ENCODE measurements at places on chromosomes 6 and 20. TPM values are rescaled to one million over a fixed set of nuclear protein-coding genes. Genes with fewer than 3 reads are reported as not detected.
A peak's percentile ranks its signal among the peaks of the same experiment; 100 is the strongest.

The CST4 gene
- not detected for total RNA-seq

The IP6K3 gene
- total RNA-seq = not detected

The THBD gene
- not detected for total RNA-seq

- no peak overlapping the region for H3K4me3 ChIP-seq
- H3K27ac ChIP-seq = no peak overlapping the region
- H3K4me1 ChIP-seq = no peaks in the 10 kb centered on the region
- no peak for DNase-seq
Observed at GRCh38 chr20:4465212-4465611, 256.5 kb upstream of the PRND start.

DNA sequence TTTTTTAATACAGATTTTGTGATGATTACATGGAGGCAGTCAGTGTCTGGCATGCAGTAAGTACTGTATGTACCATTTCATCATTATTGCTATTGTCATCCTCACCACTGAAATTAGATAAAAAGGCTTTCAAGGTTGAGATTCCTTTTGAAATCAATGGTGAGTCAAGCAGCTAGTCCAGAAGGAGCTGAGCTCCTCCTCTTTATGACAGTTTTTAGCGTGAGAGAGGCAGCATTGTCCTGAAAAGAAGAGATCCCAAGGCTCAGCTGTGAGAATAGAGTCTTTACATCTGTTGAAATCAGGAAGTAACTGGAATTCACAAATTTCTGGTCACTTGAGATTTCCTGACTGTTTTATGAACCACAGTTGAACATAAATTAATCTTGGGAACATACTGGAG, 161.9 kb downstream of the PAX1 start:
- H3K4me1 ChIP-seq = no peaks in the 10 kb centered on the region
- H3K27ac ChIP-seq = no peak overlapping the region
- DNase-seq = no peak
- H3K36me3 ChIP-seq = no peaks in the 10 kb centered on the region
- no peaks in the 10 kb centered on the region for H3K27me3 ChIP-seq

DNA sequence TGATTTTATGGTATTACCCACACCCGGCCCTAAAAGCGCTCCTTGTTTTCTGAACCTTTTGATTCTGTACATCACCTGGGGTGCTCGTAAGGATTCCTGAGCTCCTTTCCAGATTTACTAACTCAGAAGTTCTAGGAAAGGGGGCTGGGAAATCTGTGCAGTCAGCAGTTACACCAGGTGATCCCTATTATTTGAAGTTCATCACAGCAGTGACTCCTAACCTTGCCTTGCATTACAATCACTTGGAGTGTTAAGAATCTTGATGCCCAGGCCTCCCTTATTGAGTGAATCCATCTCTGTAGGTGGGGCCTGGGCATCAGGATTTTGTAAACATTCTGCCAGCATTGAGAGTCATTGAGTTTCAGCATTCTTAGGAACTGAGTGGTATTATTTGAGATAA, 44.7 kb downstream of the BMP6 start:
- H3K4me3 ChIP-seq = no peak overlapping the region
- H3K36me3 ChIP-seq = no peaks in the 10 kb centered on the region
- H3K27ac ChIP-seq = no peak overlapping the region
- H3K27me3 ChIP-seq = peaks cover 6% of the 10 kb centered on the region
- no peaks in the 10 kb centered on the region for H3K4me1 ChIP-seq

GRCh38 chr6:5423251-5423650, 161.9 kb downstream of the FARS2 start:
- H3K4me3 ChIP-seq = no peak overlapping the region
- no peaks in the 10 kb centered on the region for H3K4me1 ChIP-seq

GRCh38 chr20:58649288-58650180, 1.5 kb upstream of the STX16 start:
- peaks cover 16% of the 10 kb centered on the region for H3K4me1 ChIP-seq
- peaks cover 3% of the 10 kb centered on the region for H3K27me3 ChIP-seq
- H3K27ac ChIP-seq = peak overlapping the region; percentile 90
- H3K36me3 ChIP-seq = peaks cover 14% of the 10 kb centered on the region

- peaks cover 14% of the 10 kb centered on the region for H3K36me3 ChIP-seq
- H3K4me1 ChIP-seq = peaks cover 57% of the 10 kb centered on the region
- H3K27me3 ChIP-seq = no peaks in the 10 kb centered on the region
- H3K4me3 ChIP-seq = peak overlapping the region; percentile 77
Observed at GRCh38 chr6:149028767-149029405, 282.1 kb downstream of the UST start.

DNA sequence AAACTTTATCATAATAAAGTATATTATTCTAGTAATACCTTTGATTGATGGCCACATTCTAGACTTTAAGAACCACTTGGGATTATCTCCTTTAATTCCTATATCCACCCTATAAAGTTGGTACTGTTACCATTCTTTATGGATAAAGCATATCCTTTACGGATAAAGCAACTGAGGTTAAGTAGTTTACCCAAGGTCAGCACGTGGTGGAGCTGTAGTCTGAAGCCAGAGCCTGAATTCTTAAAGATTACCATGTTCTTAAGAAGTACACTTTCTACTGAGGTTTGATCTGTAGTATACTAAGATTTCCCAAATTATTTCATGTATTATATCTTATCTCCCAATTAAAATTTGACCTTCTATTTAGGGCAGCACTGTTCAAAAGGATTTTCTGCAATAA, 3.0 kb upstream of the NCOA7 start:
- no peak overlapping the region for H3K4me3 ChIP-seq
- peaks cover 33% of the 10 kb centered on the region for H3K4me1 ChIP-seq
- DNase-seq = no peak
- no peaks in the 10 kb centered on the region for H3K27me3 ChIP-seq
- H3K36me3 ChIP-seq = peaks cover 15% of the 10 kb centered on the region

DNA sequence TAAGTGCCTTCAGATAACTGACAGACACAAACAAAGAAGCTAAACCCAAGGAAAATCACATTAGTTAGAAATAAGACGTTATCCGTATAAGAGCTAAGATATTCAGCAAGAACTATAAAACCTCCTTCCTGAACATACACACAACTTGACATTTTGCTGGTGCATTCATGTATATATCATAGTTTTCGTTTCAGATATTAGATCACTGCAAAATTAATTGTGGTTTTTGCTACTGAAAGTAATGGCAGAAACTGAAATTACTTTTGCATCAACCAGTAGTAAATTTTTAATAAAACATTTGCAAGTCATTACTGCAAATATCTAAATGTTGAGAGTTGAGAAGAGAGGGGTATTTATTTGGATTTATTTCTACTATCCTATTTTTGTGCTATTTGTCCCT, 26.1 kb upstream of the KCNQ5 start:
- no peak for DNase-seq
- H3K4me3 ChIP-seq = no peak overlapping the region
- H3K4me1 ChIP-seq = no peaks in the 10 kb centered on the region
- no peak overlapping the region for H3K27ac ChIP-seq

- DNase-seq = no peak
- no peak overlapping the region for H3K27ac ChIP-seq
- peaks cover 19% of the 10 kb centered on the region for H3K4me1 ChIP-seq
- no peak overlapping the region for H3K4me3 ChIP-seq
- no peaks in the 10 kb centered on the region for H3K27me3 ChIP-seq
Observed at GRCh38 chr20:50554694-50555579, 44.8 kb downstream of the PTPN1 start.

DNA sequence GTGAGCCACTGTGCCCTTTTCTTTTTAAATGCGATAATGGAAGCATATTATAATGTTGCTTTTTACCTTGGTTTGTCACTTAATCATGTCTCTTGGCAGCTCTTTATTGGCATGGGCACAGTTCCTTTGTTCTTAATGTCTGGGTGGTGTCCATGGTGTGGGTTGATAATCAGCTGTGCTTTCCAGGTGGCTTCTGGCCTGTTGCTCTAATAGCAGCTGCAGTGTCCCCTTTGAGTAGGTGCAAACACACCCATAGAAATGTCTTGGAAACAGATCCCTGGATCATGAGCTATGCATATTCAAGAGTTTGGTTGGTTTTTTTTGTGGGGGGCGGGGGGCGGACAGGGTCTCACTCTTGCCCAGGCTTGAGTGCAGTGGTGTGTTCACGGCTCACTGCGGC, 29.9 kb downstream of the EFCAB8 start:
- no peak overlapping the region for H3K27ac ChIP-seq
- no peaks in the 10 kb centered on the region for H3K36me3 ChIP-seq
- H3K4me1 ChIP-seq = no peaks in the 10 kb centered on the region
- DNase-seq = no peak
- no peaks in the 10 kb centered on the region for H3K27me3 ChIP-seq

Data from activated T-helper 1 cell treated with anti-CD3 and anti-CD28 coated beads, Interleukin-12 subunit alpha, Interleukin-12 subunit beta, Interleukin-2, Interleukin-4 antibody, amounts not matched to agents 30 ng/mL and 10 ng/mL and 1 ng/mL, durations not matched to agents 14 hours and 24 hours and 36 hours (primary cell).